ENCODE measurements at places on chromosomes 1 and 21. TPM values are rescaled to one million over a fixed set of nuclear protein-coding genes. Genes with fewer than 3 reads are reported as not detected.

The MMEL1 gene
- 4.2 TPM for polyA plus RNA-seq

The RIPK4 gene
- polyA plus RNA-seq = 2.7 TPM

DNA sequence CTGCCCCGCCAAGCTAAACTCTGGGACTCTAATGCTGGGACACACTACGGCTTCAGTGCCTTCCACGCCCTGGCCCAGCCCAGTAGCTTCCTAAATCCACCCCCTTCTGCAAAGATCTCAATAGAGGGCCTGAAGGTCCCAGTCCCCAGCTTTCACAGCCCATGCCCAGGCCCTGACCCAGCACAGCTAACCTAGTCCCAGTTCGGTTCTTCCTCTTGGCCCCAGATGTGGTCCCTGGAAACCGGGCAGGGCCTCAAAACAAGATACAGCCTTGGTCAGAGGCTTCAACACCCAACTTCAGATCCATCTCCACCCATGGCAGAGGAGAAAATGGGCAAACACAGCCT, 646 bp upstream of the PDZK1IP1 start:
- DNase-seq = no peak

DNA sequence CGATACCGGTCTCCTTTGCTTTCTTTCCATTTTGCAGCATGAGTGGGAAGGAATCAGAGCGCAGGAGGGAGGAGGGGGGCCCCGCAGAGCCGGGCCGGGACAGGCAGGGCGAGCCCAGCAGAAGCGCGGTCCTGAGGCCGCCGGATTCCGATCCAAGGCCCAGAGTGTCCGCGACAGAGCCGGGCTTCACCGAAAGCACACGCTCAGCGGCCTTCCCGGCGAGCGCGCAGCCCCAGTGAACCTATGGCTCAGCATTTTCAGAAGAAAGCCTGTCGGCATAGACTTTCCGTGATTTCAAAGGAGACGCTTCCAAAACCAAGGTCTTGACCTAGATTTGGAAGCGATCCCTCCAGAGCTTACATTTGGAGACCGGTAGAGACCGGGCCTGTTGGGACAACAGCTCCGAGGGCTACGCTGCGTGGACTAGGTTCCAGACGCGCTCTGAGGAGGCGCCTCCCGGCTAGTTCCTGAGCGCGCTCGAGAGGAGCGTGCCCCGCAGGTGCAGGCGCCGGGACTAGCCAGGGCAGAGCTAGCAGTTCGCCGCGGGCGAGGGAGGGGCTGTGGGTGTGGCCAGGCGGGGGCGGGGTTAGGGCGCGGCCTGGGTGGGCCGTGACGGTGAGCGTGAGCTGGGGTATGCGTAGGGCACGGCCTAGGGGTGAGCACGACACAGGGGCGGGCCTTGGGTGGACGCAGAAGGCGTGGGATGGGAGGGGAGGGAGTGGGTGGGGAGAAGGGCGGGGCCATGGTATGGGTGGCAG, 27.8 kb upstream of the PRSS38 start:
- DNase-seq = no peak

Data from urinary bladder (tissue), 4 donors.